Brain pericyte (primary cell): ENCODE measurements at places on chromosomes 12 and 14.

GRCh38 chr12:95205685-95206084 lies 11.6 kb downstream of the FGD6 start:
- DNase-seq, result no peak

GRCh38 chr12:50004696-50005095 lies 20.6 kb downstream of the RACGAP1 start:
- no peak for DNase-seq

GRCh38 chr14:101845896-101846295 lies 84.4 kb downstream of the PPP2R5C start:
- DNase-seq, result no peak

DNA sequence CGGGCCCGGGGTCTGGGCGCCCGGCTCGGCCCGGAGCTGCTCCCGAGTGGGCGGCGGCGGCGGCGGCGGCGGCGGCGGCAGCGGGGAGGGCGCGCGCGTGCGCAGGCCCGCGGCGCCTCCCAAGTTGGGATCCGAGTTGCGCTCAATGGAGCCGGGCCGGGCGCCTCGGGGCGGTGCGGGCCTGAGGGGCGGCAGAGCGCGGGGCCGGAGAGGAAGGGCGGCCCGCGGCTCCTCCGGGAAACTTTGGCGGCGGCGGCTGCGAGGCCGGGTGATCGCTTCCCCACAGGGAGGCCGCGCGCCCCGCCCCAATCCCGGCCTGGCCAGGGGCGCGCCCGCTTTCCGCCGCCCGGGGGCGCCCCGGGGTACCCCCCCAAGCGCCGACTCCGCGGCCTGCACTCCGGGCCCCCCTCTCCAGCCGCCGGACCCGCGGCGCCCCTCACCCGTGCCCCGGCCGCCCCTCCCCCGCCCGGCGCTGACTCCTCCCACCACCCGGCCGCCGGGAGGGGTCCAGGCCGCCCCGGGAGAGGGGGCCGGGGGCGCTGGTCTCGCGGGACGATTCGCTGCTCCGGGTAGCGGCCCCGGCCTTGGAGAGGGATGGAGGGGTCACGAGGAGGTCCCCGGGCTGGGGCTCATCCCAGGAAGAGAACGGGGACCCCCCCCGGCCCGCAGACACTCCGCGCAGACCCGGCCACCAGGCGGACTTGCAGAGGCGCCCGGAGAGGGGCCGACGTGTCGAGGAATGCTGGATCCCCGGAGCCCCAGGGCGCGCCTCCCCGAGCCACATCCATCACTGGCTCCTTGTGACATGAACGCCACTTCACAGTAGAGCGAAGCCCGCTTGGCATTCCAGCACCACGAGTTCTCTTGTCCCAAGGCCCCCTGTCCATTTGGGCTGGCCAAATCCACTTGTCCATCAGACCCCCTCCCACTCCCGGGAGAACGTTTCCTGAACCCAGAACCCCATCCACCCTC lies at the start of gene RILPL1:
TSS of gene RILPL1 (minus strand) at position 48 of the 972 bp plus-strand sequence. CDS start 237 bp downstream, outside the sequence.
- no peak for DNase-seq
